Activated CD8-positive, alpha-beta memory T cell treated with anti-CD3 and anti-CD28 coated beads, Interleukin-2, amount 10 ng/mL, durations not matched to agents 7 days and 5 days (primary cell): ENCODE measurements at places on chromosomes 12 and 14.

- no peaks in the 10 kb centered on the region for H3K36me3 ChIP-seq
- no peak overlapping the region for H3K4me3 ChIP-seq
These were observed 2.1 kb upstream of the INHBE start for GRCh38 chr12:57452937-57453509.

DNA sequence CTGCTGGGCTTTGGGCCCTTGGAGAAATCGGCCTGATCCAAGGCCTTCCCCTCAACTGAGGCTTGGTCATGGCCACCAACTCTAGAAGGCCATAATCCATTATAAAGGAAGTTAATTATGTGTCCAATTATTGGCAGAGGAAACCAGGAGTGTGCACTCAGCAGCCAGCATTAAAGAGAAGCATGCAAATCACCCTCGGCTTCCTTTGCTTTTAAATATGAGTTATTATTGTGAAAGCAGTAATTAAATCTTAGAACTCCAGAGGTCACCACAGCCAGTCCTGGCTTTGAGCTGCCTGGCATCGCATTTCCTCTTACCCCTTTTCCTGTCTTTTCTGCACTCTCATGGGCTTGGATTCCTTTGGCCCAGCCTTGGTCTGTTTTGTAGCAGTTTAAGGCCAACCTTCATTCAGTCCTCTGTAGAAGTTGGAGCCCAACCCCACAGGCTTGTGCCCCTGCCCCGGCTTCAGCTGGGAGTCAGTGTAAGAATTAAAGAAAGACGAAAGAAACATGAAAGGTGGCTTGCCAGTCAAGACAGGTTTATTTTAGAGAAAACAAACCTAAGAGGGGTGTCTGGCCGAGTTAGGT lies 14.7 kb upstream of the KRT86 start:
- peaks cover 13% of the 10 kb centered on the region for H3K4me1 ChIP-seq
- H3K4me3 ChIP-seq = no peak overlapping the region
- DNase-seq = no peak
- no peak overlapping the region for H3K27ac ChIP-seq

DNA sequence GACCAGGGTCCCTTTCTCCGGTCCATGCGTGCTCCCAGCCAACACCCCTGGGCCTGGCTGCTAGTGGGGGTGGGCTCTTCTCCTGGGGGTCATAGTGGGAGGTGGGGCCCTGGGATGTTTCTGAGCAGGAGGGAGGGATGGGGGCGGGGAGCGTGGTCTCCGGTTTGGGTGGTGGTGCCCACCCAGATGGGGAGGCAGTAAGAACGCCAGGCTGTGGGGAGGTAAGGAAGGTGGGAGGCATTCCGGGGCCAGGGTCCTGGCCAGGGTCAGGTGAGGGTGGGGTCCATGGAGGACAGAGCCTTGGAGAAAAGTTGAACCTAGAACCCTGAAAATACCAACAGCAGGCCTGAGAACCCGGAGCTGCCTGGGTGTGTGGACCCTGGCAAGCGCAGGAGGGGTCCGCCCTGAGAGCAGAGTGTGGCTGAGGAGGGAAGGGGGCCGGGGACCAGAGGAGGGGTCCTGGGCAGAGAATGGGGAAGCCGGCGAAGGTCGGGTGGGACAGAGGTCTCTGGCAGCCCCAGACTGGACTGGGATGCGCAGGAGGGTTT lies 5.7 kb downstream of the CRIP2 start:
- H3K4me3 ChIP-seq = no peak overlapping the region
- peaks cover 20% of the 10 kb centered on the region for H3K4me1 ChIP-seq
- peaks cover 2% of the 10 kb centered on the region for H3K36me3 ChIP-seq
- peaks cover 32% of the 10 kb centered on the region for H3K27me3 ChIP-seq

DNA sequence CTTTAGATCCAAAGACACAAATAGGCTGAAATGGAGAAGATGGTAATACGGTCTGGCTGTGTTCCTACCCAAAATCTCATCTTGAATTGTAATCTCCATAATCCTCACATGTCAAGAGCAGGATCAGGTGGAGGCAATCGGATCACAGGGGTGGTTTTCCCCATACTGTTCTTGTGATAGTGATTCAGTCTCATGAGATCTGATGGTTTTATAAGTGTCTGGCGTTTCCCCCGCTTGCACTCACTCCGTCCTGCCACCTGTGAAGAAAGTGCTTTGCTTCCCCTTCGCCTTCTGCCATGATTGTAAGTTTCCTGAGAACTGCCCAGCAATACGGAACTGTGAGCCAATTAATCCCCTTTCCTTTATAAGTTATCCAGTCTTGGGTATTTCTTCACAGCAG lies 1795.5 kb upstream of the FLRT2 start:
- H3K27ac ChIP-seq = no peak overlapping the region
- H3K36me3 ChIP-seq = no peaks in the 10 kb centered on the region
- H3K4me3 ChIP-seq = no peak overlapping the region
- no peaks in the 10 kb centered on the region for H3K27me3 ChIP-seq
- no peaks in the 10 kb centered on the region for H3K4me1 ChIP-seq
- no peak for DNase-seq

- no peak overlapping the region for H3K4me3 ChIP-seq
- no peak overlapping the region for H3K27ac ChIP-seq
- H3K27me3 ChIP-seq = no peaks in the 10 kb centered on the region
- no peak for DNase-seq
- peaks cover 40% of the 10 kb centered on the region for H3K36me3 ChIP-seq
These were observed 9.0 kb downstream of the EXOC5 start for GRCh38 chr14:57259672-57260071.

DNA sequence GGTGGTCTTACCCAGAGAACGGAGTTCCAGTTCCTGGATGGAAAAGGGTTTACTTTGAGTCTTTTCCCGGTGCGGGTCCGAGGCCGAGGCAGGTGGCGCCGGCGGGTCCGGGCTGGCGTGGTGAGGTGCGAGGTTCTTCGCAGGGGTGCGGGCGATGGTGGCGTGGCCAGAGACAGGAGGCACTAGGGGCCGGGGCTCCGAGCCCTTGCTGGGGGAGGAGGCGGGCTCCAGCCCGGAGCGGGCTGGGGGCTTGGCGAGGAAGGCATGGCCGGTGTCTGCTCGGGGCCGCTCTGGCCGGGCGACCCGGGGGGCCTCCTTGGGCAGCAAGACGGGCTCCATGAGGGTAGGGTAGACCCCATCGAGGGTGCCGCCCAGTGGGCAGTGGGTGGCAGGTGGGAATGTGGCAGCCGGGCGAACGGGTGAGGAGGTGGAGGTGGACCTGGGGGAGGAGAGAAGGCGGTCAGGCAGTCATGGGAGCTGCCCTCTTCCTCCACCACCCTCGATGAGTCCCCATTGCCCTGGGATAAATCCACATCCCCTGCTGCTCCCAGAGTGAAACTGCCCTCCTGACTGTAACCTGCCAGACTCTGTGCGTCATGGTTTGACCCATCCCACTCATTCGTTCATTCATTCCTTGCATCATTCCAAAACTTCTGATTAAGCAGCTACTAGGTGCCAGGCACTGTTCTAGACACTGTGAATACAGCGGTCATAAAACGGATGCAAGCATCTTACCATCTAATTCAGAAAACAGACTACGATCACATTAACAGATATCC lies 42.0 kb downstream of the RFLNA start:
- H3K27ac ChIP-seq = no peak overlapping the region
- DNase-seq = no peak
- no peak overlapping the region for H3K4me3 ChIP-seq
- no peaks in the 10 kb centered on the region for H3K4me1 ChIP-seq
- peaks cover 24% of the 10 kb centered on the region for H3K36me3 ChIP-seq

GRCh38 chr12:5177096-5177495 lies 133.4 kb downstream of the KCNA5 start:
- DNase-seq = no peak
- H3K36me3 ChIP-seq = no peaks in the 10 kb centered on the region
- no peaks in the 10 kb centered on the region for H3K27me3 ChIP-seq
- H3K4me3 ChIP-seq = no peak overlapping the region
- H3K27ac ChIP-seq = no peak overlapping the region
